Ureter (tissue), 1 donor: ENCODE measurements at places on chromosomes 16 and 17.

DNA sequence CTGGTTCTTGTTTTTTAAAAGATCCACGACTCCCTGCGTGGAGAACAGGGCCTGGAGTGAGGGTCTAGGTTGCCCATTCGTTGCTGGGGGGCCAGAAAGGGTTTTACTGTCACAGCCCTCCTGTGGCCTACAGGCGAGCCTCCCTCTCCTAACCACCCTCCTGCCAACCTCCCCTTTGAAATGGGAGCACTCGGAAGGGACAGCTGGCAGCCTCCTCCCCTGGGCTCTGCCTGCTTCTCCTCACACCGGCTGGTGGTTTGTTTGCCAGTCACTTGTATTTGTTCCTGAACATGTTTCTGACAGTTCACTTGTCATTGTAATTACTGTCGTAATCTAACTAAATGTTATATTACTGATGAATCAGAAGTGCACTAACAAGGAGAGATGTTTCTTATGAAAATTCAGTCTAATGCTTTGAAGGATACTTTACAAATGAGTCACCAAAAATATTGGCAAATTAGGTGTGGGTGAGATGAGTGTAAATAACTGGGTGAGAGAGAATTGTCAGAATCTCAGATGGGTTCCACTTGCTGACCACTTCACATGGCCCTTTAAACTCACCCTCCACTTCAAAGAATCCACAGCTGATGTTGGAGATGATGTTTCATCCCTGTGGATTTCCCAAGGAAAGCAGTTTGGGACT is 2.7 kb upstream of the SPPL2C start:
- no peak for DNase-seq

DNA sequence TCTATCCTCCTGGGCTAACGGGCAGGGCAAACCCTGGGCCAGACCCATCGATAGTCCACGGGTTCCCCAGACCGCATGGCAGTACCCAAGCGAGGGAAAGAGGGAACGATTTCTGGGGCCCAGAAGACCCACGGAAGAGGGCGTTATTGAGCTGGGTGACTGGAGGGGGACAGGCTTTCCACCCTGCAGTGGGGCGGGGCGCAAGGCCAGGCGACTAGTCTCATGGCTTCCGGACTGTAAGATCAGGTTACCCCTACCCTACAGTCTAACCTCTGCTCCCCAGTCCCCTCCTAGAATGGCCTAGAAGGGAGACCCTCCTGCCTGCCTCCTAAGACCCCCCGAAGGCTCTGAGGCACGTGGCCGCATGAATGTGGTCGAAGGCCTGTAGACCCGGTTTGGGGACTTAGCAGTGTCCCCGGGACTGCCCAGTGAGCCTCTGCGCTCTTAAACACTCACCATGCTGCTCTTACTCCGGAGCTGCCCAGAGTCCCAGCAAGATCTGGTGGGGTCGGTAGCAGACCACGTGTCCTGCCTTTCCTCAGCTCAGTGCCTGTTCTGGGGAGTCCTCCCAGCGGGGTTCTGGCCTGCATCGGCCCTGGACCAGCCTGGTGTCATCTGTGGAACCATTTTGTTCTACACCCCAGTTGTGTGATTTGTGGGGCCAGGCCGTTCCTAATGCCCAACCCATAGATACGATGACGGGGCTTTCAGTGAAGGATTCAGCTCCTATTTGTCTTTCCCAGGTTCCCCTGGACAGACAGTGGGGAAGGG is 13.2 kb upstream of the AURKB start:
- peak; percentile 75 for DNase-seq

GRCh38 chr17:54085934-54086333 is 263.2 kb downstream of the KIF2B start:
- no peak for DNase-seq

DNA sequence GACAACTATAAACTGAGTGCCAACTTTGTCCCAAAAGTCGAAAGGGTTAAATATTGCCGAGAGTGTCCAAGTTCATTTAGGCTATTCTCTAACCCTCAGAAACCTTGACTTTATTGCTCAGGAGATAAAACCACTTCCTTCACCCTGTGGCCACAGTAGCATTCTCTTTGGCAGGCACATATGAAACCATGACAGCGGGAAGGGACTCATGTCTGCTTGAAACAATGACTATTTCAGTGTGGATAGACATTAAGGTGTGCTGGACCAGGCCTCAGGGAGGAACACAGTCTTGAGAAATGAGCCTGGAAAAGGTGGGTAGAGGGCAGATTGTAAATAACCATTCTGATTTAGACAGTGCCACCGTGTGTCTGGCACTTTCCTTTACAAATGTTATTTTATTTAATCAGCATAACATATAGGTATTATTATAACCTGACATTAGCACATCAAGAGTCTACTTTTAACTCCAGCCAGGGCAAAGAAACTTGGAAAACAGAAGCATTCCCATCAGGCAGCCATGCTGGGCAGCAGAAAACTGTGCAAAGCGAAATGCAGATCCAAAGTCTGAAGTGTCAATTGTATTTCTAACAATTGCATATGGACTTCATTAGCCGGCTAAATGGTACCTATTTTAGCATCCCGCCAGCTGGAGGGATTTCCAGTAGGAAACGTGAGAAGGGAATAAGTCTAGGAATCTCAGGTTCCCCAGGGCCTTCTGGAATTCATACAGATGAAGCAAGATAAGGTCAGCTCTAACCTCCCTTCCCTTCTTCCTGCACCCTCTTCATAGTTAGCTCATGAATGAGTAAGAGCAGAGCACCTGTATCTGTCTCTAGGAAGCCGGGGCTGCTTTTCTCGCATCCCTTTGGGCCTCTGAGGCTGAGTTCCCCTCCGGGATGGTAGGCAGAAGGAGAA is 212.8 kb upstream of the ELAC2 start:
- no peak for DNase-seq
